Muscle of leg (tissue), 16 donors: ENCODE measurements at places on chromosomes 6 and 20. TPM values are rescaled to one million over a fixed set of nuclear protein-coding genes. Genes with fewer than 3 reads are reported as not detected.

TFAP2C gene
- 0.09 TPM for total RNA-seq

IMPG1 gene
- total RNA-seq, result 0.22 TPM

MAFB gene
- 6.3 TPM for total RNA-seq

KCNQ2 gene
- total RNA-seq, result 2.9 TPM

ELOVL2 gene
- total RNA-seq, result 1.5 TPM

OOEP gene
- total RNA-seq, result not detected

TSPYL4 gene
- 11.8 TPM for total RNA-seq

SOX18 gene
- total RNA-seq, result 2.2 TPM

VGLL2 gene
- total RNA-seq, result 28.2 TPM

PRICKLE4 gene
- 2.6 TPM for total RNA-seq

SYCP2 gene
- 3.1 TPM for total RNA-seq

DUSP15 gene
- total RNA-seq, result 1.6 TPM

SPATA25 gene
- total RNA-seq, result 5.7 TPM

PHF20 gene
- 28.3 TPM for total RNA-seq

BTN1A1 gene
- total RNA-seq, result 0.04 TPM

ME1 gene
- total RNA-seq, result 1.9 TPM

TRMT6 gene
- 7.6 TPM for total RNA-seq

FOXF2 gene
- total RNA-seq, result 0.22 TPM

MCCD1 gene
- total RNA-seq, result not detected

DOK5 gene
- 15.9 TPM for total RNA-seq

PPP1R16B gene
- 5.5 TPM for total RNA-seq

ASIP gene
- 0.27 TPM for total RNA-seq

CITED2 gene
- 72.4 TPM for total RNA-seq

CST2 gene
- total RNA-seq, result not detected

STX11 gene
- 1.4 TPM for total RNA-seq

KCNS1 gene
- total RNA-seq, result 0.04 TPM

BACH2 gene
- 3.6 TPM for total RNA-seq

MACROD2 gene
- 3.7 TPM for total RNA-seq

HLA-DRB5 gene
- 8.4 TPM for total RNA-seq

MDN1 gene
- 24.4 TPM for total RNA-seq

CNKSR3 gene
- total RNA-seq, result 14.0 TPM

CCHCR1 gene
- total RNA-seq, result 16.4 TPM

C20orf202 gene
- 0.35 TPM for total RNA-seq

HLA-DRB1 gene
- total RNA-seq, result 16.8 TPM

SSTR4 gene
- not detected for total RNA-seq

HSF2 gene
- 30.8 TPM for total RNA-seq

ATG5 gene
- total RNA-seq, result 27.8 TPM

FAXC gene
- total RNA-seq, result 1.2 TPM

OGFR gene
- total RNA-seq, result 23.2 TPM
